ENCODE measurements at places on chromosomes 4 and X.

- no peak for DNase-seq
These were observed 5.0 kb upstream of the ZCCHC4 start for GRCh38 chr4:25307596-25307995.

DNA sequence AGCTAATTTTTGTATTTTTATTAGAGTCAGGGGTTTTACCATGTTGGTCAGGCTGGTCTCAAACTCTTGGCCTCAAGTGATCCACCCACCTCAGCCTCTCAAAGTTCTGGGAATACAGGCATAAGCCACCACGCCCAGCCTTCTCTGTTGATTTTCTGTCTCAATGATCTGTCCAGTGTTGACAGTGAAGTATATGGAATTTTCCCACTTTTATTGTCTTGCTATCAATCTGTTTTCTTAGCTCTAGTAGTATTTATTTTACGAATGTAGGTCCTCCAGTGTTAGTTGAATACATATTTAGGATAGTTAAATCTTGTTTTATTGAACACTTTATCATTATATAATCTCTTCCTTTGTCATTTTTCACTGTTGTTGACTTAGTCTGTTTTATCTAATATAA is 1603.9 kb downstream of the ADGRL3 start:
- DNase-seq: no peak

DNA sequence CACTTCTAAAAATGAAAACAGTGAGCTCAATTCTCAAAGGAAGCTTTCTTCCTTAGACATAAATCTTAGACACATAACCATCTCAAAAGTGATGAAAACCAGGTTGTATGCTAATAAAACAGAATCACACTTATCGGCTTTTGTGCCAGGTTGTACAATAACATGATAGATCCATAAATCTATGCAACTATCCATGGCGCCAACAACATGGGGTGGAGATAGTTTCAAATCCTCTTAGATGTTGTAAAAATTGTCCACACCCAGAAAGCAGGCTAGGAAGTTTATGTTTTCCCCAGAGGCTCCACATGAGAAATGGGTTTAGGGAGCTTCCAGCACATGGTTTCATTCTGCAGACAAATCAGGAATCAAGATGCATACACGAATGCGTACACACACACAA is 165.3 kb upstream of the MAP3K15 start:
- no peak for DNase-seq

DNA sequence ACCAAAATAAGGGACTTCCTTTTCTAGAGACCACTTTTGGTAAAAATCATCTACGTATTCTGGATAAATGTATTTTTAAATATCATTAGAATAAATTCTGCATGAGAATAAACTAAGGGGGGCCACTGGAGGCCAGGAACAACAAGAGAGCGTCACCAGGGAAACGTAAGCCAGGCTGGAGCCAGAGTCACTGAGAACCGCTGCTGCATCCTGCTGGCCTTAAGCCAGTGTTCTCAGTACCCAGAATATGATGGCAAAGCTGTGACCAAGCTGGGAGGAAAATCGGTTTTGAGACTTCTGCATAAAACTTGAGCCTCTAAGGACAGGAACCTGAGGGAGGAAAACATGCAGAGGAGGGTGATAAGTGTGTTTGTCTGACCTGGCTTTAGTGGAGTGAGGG is 63.0 kb upstream of the FAM9A start:
- no peak for DNase-seq

DNA sequence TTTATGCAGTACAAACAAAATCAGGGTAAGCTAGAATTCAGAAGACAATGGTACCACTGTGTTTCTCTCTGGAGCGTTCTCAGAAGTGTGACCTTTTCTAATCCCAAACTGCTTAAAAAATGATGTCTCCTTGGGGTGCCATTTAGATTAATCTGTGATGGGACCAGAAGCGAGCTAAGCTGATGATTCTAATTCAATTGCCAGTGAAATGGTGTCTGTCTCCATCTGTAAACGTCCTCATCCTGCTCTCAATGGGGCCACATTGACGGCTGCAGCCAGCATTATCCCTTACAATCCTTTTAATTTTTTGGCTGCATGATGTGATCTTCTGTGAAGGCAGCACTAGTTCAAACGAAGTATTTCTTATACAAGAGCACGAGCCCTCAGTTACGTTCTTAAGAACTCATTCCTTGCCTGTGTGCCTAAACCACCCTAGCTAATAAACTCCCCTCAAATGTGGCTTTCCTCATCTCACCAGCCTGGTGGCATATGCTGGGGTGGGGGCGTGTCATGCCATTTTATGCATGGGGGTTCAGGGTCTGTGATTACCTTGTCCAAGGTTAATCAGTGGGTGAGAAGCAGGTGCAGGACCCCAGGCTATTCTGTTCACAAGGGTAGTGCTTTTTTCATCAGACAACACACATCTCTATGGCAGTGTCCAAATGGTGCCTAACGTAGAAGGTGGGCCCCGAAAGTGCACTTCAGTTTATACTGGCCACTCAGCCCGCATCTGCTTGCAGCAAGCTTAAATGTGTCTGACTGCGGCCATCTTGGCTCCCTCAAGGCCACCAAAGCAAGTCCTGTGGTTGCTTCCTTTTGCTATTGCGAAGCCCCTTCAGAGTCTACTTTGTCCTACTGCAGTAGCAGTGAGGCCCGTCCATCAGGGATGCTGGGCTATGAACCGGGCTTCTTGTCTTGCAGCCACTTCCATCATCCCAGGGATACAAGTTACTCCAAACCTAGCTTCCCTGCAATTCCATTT is 45.7 kb upstream of the SLC2A9 start:
- no peak for DNase-seq

DNA sequence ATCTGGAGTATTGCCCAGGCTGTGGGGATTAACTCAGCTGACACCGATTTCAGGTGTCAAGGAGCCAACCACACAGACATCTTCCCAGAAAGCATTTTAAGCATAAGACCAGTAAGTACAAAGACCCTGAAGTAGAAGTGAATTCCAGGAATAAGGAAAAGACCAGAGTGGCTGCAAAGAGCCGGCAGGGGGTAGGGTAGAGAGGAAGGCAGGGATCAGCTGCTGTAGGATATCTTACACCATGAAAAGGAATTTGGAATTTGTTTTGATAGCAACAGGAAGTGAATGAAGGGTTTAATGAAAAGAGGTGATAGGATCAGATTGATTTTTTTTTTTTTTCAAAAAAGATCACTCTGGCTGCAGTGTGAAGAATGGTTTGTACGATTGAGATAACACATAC is 113.6 kb upstream of the PPARGC1A start:
- DNase-seq: no peak

GRCh38 chrX:50594788-50595187 is 124.2 kb upstream of the DGKK start:
- no peak for DNase-seq

- DNase-seq: no peak
These were observed 224.3 kb downstream of the DCLK2 start for GRCh38 chr4:150302553-150302952.

- no peak for DNase-seq
These were observed 38.5 kb upstream of the BMP15 start for GRCh38 chrX:50871922-50872453.

GRCh38 chr4:119932277-119932676 is 134.4 kb downstream of the MAD2L1 start:
- no peak for DNase-seq

Data from activated CD8-positive, alpha-beta memory T cell treated with anti-CD3 and anti-CD28 coated beads for 1 hour (primary cell).